Mesothelial cell of epicardium (in vitro differentiated cells): ENCODE measurements at places on chromosomes 6 and 20. TPM values are rescaled to one million over a fixed set of nuclear protein-coding genes. Genes with fewer than 3 reads are reported as not detected.

Gene STMN3
- total RNA-seq, result 29.9 to 34.1 TPM (median 32.1 TPM) in 3 replicates

Gene PCSK2
- 0.29 to 0.38 TPM (median 0.35 TPM) in 3 replicates for total RNA-seq

Gene OR12D3
- total RNA-seq, result not detected in 3 replicates

Gene ETV7
- 0.38 to 0.47 TPM (median 0.45 TPM) in 3 replicates for total RNA-seq
